ENCODE measurements at places on chromosomes 7 and 10.

DNA sequence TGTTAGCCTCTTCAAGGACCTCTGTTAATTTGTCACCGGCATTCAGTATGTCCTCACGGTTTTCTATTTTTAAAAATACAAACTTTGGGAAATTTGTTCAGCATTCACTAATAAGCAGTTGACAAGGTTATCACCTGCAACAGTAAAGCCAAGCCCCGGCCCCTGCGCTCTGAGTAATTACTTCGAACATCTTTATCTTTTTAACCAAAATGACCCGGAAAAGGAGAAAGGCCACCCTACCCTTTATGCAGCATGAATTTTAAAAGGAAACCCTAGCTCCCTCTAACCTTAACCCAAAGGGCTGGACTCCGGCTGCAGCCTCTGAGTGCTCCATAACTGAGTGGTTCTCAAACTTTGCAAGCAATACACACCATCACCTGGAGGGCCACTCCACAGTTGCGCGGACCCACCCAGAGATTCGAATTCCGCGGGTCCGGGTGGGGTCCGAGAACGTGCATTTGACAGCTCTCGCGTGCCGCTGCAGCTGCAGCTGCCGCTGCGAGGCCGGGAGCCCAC, 940 bp downstream of the NSMCE4A start:
- DNase-seq = peak; percentile 9

- DNase-seq = no peak
Observed at GRCh38 chr7:76282344-76283253, 19.9 kb upstream of the HSPB1 start.

DNA sequence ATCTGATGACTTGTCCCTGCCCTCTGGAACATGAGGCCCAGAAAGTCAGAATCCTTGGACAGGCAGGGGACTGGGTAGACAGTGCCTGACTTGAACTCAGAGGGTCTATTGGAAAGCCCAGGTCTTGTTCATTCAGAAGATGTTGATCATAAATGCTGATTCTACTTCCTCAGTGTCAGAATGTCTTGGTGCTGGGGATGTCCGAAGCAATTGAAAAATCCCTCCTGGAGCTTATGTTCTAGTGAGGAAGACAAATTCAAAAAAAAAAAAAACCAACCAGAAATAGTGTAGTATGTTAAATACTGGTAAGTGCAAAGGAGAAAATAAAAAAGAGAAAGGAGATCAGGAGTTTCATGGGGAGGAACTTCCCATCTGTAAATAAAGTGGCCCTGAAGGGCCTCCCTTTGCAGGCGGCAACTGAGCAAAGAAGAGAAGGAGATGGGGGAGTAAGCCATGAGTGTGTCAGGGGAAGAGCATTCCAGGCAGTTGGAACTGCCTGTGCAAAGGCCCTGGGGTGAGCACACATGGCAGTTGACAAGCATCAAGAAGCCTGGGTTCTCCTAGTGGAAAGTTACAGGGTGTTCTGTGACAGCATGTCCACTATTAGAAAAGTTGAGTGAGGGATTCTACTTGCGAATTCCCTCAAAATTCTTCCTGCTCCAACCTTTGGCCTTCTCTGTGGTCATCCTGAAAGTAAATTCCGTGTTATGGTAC, 30.7 kb downstream of the TSPAN15 start:
- DNase-seq = no peak

DNA sequence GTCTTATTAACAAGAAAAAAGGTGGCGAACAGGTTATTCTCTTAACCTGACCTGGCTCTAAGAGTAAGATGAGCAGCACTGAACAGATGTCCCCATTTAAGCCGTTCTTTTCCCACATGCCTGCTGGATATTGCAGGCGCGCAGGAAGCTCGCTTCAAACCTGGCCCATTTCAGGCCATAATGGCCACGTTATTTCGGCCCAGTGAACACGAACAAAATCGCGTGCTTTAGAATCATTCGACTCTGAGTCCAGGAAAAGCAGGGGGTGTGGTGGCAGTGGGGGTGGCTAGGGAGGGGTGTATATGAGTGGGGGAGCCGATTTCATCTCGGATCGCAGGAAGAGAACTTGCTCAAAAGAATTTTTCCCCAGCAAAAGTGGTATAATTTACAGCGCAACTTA, 6.6 kb upstream of the SP8 start:
- DNase-seq = no peak

- no peak for DNase-seq
Observed at GRCh38 chr10:109931163-109931562, 7.9 kb upstream of the XPNPEP1 start.

DNA sequence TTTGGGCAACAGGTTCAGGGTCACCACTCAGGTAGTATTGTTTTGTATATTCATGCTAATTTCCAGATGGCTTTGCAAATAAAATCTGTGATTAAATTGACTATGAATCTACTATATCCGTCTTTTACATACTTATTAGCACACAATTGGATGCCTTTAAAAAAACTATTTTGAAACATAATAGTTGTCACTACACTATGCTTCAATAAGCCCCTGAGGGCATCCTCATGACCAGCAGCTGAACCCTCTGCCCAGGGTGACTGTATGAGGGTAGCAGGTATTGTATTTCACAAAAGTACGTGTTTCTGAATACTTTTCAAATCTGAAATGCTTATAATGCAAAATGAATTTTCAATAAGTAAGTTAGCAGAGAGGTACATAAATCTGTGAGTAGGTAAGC, 97.3 kb downstream of the DNAH11 start:
- DNase-seq = no peak

DNA sequence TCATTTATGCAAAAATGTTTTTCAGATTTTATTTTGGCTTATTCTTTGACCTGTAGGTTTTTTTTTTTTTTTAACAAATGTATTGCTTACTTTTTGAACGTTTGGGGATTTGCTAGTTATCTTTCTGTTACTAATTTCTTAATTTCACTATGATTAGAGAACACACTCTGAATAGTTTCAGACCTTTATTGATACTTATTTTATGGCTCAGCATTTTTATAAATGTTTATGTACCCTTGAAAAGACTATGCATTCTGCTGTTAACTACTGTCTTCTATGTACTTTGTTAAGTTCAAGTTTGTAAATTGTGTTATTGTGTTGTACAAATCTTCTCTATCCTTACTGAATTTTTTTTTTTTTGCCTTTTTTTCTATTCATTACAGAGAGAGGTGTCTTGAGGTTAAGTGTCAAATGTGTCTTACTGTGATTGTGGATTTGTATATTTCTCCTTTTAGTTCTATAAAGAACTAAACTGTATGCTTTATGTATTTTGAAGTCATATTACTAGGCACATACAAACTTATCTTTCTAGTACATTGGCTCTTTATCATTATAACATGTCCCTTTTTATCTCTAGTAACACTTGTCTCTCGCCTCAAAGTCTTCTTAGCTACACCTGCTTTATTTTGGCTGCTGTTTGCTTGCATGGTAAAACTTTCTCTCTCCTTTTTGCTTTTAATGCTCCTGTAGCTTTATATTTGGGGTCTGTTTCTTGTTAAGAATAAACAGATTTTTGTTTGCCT, 8.1 kb downstream of the MKLN1 start:
- DNase-seq = no peak

Data from activated CD4-positive, alpha-beta T cell treated with anti-CD3 and anti-CD28 coated beads, Interleukin-2, amount 50 U/mL, for 4 hours (primary cell).